ENCODE measurements at places on chromosomes 4 and X.
A peak's percentile ranks its signal among the peaks of the same experiment; 100 is the strongest.

DNA sequence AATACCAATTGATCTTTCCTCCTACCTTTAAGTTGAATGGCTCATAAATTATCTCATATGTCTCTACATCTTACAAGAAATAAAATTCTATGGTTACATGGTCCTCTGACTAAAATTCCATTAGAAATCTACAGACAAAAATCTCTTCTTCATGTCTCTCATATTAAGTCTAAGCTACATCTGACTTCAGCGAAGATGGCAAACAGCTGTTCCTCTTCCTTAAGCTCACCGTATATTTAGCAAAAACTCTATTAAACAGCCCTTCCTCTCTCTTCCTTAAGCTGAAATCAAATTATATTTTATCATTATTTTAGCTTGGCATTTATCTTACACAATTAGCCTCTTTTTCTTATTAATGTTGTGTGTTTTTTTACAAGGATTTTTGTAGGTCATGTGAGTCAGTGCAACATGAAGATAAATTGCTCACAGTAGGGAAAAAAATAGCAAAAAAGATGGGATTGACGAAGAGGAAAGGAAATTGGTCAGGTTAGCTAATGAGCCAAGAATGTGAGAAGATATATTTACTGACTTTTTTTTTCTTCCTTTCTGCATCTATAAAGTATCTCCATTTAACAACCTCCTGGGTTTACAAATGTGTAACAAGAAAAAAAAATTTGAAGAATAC lies 2412.8 kb downstream of the ARAP2 start:
- peak; percentile 68 for DNase-seq

DNA sequence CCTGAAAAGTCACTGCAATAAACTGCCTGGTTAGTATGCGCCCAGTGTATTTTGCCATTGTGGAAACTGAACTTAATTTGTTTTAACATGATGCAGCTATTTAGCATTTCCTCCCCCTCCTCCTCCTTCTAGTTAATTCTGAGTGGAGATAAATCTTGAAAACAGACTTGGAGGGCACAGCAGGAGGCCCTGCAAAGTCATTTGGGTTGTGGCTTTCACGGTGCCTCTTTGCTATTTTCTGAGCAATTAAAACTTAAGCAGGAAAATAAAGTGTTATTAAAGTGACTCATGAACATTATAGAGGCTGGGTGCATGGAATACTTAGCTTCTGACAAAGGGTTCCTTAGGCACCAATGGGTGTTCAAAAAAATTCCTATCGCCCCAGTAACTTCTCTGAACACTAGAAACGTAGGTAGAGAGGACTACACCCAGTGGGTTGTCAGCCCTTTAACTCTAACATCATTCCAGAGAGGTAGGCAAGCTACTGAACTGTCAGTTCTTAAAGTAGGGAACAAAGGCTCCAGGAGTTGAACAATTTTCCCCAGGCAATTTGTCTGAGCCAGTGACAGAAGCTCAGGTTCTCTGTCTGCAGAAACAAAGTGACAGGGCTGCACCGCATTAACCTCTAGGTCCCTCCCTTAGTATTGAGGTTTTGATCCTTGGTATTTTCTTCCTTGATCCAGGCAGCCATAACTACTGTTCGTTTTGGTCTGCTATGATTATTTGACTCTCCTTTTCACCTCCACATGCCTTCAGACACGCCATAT lies 158.3 kb upstream of the KIT start:
- DNase-seq, result peak; percentile 67

DNA sequence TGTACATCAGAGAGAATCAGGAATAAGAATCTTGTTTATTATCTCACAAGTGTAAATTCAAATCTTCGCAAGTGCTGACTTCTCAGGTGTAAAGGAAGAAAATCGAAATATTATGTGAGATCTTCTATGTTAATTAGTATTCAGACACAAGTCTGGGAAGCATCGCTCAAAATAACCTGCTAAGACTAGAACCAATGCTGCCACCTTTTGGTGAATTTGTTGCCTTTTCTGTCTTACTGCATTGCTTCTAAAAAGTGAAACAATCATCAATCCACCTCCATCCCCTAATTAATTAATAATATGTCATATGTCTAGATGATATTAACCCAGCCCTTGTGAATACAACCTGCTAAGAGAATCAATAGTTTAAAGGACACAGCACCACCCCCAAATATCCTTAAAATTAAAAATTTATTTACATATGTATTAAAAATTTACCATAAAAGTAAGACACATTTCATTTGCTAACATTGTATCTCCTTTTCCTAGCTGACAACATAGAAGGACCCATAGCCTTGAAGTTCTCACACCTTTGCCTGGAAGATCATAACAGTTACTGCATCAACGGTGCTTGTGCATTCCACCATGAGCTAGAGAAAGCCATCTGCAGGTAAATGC lies 3.5 kb downstream of the EPGN start:
- no peak for DNase-seq

DNA sequence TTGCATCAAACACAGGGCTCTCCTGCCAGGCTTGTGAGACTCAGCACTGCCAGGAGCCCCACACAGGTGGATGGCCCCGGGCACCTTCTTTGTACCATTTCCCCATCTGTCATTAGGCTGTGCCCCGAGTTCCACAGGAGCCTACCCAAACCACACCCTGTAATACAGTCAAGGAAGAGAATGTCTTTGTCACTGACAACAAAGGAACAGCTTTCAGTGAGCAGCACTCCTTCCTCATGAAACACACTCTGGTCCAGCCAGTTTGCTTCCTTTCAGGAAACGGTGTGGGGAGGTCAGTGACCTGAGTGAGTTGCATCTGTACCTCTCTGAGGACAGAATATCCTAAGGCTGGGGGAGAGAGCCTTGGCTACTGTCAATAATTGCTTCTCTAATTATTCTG lies 53.7 kb downstream of the LNX1 start:
- DNase-seq, result no peak

- DNase-seq, result no peak
Observed at GRCh38 chr4:61293707-61294400, 93.7 kb downstream of the ADGRL3 start.

DNA sequence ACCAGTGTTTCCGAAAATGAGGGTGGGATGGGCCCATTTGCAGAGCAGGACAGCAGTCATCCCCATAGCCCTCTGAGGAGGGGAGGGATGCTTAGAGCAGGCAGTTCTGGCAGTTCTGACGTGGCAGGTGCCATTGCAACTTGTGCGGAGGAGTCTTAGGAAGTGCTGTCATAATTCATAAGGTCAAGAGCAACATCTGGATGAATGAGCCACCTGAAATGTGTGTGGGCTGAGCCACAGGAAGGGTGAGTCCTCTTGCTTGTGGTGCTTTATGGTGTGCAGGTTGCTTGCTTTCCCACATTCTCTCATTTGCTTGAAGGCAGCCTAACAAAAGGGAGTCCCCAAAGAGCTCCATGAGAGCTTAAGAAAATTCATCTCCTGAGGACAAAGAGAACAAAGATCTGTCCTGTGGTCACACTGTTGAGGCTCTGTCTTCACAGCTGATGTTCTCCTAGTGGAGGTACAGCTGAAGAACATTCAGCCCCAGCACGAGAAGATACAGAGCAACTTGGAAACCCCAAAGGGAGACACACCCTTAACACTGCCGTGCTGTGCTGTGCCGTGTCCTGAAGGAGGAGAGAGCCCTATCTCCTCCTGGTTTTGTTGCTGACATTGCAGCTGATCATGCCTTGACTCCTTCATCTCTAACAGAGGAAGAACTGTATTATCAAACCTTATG lies 60.3 kb downstream of the DLG3 start:
- no peak for DNase-seq

GRCh38 chrX:27565992-27566391 lies 24.2 kb upstream of the DCAF8L2 start:
- DNase-seq, result no peak

DNA sequence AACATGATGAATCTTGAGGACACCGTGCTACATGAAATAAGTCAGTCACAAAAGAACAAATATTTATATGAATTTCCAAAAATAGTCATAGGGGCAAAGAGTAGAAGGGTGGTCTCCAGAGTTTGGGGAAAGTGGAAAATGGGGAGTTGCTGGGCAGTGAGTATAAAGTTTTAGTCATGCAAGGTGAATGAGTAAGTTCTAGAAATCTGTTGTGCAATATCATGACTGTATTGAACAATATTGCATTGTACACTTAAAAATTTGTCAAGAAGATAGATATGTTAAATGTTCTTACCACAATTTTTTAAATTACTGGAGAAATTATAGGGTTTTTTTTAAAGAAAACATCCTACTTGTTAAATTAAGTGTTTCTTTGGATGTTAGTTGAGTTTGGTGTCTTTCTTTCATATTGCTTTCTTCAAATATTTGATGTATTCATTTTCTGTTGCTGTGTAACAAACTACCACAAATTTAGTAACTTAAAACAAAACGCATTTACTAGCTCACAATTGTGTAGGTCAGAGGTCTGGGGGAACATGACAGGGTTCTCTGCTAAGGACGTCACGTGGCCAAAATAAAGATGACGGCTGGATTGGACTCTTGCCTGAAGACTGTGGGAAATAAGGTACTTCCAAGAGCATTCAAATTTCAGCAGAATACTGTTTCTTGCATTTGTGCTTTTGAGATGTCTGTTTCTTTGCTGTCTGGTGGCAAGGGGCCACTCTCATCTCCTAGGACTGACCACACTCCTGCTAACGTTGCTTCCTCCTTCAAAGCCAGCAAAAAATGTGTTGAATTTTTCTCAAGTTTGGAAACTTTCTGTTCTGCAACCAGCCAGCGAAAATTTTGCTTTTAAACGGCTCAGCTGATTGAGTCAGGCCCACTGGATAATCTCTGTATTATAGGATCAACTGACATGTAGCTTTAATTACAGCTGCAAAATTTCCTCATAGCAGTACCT lies 76.7 kb downstream of the CPEB2 start:
- no peak for DNase-seq

- DNase-seq, result no peak
Observed at GRCh38 chrX:38437093-38437492, 84.7 kb downstream of the OTC start.

GRCh38 chr4:118281611-118282442 lies 71.0 kb downstream of the PRSS12 start:
- DNase-seq, result no peak

GRCh38 chr4:6107114-6107791 lies 89.0 kb upstream of the C4orf50 start:
- DNase-seq, result no peak

DNA sequence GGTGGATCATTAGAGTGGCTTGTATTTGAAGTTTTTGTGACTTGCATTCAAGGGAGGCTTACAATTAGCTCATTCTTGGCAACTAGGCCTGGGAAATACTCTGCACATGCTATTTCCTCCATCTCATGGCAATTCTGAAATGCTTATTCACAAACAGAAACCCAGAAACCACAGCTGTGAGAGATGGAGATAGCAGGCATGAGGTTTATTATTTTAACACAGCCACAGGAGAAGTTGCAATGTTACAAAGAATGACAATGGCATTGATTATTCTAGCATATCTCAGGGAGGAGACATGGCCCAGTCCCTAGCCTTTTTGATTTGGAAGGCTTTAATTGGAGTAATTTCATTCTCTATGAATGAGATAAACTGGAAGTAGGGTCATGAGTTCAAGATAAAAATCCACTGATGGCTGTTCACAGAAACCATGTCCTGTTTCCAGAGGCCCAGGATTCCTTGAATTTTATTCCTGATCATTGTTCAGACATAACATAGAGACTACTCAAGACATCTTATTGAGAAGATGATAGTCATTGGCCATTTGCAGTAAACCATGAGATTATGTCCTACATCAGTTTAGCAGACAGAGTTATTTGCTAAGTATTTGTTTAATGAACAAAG lies 123.9 kb downstream of the MID1 start:
- DNase-seq, result peak; percentile 80

GRCh38 chrX:133005042-133005441 lies 46.6 kb upstream of the HS6ST2 start:
- no peak for DNase-seq

DNA sequence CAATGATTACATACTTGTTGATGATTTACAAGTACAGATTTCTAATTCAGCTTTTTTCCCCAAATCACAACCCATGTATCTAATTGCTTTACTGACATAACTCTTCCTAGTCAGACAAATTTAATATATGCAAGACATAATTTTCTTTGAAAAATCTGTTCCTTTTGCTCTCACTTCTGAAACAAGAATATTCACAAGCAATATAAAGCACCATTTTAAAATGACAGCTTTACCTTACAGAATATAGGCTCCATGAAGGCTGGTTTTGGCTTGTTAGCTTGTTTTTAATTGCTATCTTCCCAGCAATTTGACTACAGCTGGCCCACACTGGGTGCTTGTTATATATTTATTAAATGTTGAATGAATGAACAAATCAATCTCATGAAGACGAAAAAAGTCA lies 24.5 kb downstream of the GPM6A start:
- DNase-seq, result no peak

- no peak for DNase-seq
Observed at GRCh38 chrX:43552156-43552555, 103.9 kb upstream of the MAOA start.

DNA sequence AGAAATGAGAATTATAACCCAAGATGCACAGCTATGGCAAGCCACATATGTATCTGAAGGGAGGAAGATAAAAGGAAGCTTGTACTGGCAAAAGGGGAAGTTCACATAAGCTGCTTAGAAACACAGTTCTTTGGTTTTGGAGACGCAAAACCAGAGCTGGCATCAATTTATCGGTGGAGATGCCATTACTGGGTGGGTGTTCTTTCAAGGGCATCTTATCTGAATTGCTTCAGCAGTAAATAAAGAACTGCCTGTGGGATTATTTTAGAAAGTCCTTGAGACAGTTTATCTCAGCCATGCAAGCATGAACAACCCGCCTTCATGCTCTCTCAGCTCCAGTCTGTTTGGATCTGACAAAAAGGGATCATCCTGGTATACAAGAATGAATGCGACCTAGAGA lies 60.8 kb downstream of the DDX60 start:
- DNase-seq, result no peak

DNA sequence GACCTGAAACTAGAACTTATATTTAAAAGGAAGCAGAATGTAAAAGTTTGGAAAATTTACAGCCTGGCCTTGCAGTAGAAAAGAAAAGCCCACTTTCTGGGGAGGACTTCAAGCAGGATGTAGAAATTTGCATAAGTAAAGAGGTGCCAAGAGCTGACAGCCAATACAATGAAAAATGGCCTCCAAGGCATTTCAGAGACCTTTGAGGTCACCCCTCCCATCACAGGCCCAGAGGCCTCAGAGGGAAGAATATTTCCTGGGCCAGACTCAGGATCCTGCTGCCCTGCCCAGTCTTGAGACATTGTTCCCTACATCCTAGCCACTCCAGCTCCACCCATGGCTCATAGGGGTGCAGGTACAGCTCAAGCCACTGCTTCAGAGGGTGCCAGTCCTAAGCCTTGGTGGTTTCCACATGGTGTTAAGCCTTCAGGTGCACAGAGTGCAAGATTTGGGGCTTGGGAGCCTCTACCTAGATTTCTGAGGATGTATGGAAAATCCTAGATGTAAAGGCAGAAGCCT lies 518.9 kb upstream of the INTU start:
- no peak for DNase-seq

GRCh38 chr4:135354876-135355275 lies 1153.3 kb upstream of the PABPC4L start:
- DNase-seq, result no peak

DNA sequence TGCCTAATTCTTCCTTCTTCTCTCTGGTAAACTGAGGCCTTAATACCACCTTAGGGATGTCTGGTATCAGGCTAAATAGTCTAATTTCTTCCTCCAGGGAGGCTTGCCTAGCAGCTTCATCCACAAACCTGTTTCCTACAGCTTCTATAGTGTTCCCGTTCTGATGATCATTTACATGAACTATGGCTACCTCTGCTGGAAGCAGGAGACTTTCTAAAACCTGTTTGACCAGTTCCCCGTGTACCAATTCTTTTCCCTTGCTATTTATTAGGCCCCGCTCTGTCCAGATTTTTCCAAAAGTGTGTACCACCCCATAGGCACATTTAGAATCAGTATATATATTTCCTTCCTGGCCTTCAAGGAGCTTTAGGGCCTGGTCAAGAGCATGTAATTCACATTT lies 5.8 kb upstream of the USP38 start:
- DNase-seq, result no peak
